NCI-H1105 (cell line): ENCODE measurements at places on chromosomes 3 and 15.

DNA sequence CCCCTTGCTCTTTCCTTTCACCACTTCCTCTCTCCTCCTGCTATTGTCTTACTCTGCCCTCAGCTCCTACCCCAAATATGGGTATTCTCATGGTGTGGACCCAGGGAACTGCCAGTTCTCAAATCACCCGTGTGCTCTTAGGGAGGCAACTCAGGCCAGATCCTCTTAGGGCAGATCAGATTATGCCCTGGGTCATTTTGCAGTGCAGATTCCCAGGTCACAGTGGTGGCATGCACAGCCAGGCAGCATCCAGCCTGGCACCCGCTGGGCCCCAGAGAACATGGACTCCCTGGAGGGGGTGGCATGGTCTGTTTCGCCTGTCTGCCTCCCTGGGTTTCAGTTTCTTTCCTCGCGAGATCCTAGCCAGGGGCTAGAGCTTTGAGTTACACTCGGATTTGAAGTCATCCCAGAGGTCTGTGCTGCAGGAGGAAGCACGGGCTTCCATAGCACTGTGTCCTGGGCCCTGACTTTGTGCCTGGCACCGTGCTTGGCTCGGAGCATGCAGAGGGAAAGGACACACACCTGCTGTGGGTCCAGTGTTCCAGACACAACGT is 96.1 kb downstream of the TOP2B start:
- no peak for DNase-seq

DNA sequence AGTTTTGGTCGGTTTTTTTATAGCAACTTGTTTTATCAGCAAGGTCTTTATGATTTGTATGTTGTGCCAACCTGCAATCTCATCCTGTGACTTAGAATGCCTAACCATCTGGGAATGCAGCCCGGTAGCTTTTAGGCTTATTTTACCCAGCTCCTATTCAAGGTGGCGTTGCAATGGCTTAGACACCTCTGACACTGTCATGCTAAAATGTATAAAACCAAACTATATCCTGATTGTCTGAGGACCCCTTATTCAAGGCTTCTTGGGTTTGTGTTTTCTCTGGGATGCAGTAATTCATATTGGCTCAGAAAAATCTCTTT is 209.0 kb upstream of the ALCAM start:
- DNase-seq: no peak

- DNase-seq: no peak
Measured at GRCh38 chr3:8166014-8166413, 335.6 kb upstream of the LMCD1 start.

DNA sequence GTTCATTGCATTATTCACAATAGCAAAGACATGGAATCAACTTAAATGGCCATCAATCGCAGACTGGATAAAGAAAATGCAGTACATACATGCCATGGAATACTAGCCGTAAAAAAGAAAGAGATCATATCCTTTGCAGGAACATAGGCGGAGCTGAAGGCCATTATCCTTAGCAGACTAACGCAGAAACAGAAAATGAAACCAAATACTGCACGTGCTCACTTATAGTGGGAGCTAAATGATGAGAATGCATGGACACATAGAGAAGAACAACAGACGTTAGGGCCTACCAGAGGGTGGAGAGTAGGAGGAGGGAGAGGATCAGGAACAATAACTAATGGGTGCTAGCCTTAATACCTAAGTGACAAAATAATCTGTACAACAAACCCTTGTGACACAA is 57.9 kb downstream of the RASA2 start:
- no peak for DNase-seq

- DNase-seq: no peak
Measured at GRCh38 chr3:177642042-177642803, 444.9 kb upstream of the TBL1XR1 start.

DNA sequence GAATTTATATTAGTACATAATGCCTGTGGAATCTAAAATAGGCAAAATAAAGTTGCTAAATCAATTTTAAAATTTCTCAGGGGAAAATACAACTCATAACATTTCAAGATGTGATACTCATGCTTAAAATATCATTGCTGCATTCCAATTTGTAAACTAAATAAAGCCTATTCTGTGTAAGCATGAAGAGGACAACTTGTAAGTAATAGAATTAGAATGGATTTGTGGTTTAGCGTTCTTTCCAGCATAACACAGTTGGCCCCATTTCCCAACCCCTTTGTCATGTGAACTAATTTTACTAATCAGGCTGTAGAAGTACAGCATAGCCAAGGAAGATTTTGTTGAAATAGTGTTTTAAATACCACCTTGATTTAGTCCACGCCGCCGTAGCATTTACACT is 437.2 kb downstream of the SI start:
- DNase-seq: no peak

DNA sequence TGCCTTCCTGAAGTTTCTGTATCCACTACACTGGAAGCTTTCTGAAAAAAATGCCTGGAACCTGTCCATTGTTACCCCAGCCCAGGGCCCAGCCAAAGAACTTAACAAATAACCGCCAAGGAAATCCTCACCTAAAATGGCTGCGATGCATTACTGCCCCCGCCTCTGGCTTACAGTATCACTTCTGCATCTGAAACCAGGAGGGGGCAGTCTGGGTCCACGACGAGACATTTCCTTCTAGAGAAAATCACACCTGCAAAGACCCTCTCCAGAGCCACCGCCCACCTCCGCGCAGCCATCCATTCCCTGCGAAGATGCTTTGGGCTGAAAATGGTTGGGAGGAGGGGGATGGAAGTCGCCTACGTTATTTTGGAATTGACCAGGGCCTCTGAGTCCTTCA is 22.4 kb upstream of the CELF6 start:
- peak; percentile 4 for DNase-seq

GRCh38 chr3:64157150-64158035 is 67.9 kb downstream of the PRICKLE2 start:
- no peak for DNase-seq

GRCh38 chr3:69893274-69893673 is 106.3 kb upstream of the SAMMSON start:
- no peak for DNase-seq

DNA sequence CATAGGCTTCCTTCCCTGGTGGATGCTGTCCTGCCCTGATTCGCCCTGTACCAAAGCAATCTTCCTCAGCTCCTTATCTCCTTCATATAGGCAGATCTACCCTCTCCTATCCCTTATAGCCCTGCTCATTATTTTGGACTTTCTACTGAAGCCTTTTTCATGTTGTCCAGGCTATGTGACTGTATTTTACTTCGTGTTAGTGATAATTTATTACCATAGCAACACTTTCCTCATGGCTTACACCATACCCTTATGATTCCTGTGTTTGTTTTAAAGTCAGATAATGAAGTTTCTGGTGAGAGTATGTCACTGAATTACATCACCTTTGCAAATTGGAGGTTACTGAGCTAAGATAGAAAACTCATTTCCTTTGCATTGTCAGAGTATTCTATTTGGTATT is 352.6 kb downstream of the NLGN1 start:
- no peak for DNase-seq

GRCh38 chr3:142852009-142852408 is 36.9 kb downstream of the PCOLCE2 start:
- DNase-seq: no peak

DNA sequence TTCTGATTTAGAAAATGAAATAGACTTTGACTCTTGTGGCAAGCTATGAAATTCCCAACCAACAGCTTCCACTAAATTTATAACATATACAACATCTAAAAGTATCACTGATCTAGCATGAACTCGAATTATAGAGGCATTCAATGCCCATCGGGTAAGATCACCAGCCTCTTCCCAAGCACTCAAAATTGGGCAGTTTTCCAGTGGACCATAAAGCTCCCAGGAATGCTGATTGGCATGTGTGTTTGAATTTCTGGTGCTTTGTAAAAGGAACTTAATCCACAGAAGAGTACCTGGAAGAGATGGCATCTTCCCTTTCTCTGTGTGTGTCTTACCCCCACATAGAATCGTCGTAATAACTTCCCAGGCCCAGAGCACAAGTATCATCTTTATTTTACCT is 10.0 kb downstream of the LRTM1 start:
- no peak for DNase-seq

DNA sequence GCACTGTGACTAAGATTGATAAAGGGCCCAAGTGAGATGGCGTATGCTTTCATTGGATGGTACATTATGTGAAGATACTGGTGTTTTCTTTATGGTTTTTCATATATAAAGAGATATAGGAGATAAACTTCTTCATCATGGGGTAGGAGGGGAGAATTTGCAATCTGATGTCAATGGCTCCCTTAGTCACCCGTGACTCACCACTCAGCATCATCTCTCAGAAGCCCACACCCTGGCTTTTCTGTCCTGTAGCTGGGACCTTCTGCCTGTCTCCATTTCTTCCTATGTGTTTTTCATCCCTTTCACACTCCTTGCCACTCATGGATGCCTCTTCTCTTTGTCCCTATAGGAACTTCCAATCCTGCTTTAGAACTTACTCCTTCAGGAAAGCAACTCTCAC is 114.3 kb upstream of the SEMA6D start:
- no peak for DNase-seq

- no peak for DNase-seq
Measured at GRCh38 chr3:154122552-154122911, 1.3 kb downstream of the ARHGEF26 start.

DNA sequence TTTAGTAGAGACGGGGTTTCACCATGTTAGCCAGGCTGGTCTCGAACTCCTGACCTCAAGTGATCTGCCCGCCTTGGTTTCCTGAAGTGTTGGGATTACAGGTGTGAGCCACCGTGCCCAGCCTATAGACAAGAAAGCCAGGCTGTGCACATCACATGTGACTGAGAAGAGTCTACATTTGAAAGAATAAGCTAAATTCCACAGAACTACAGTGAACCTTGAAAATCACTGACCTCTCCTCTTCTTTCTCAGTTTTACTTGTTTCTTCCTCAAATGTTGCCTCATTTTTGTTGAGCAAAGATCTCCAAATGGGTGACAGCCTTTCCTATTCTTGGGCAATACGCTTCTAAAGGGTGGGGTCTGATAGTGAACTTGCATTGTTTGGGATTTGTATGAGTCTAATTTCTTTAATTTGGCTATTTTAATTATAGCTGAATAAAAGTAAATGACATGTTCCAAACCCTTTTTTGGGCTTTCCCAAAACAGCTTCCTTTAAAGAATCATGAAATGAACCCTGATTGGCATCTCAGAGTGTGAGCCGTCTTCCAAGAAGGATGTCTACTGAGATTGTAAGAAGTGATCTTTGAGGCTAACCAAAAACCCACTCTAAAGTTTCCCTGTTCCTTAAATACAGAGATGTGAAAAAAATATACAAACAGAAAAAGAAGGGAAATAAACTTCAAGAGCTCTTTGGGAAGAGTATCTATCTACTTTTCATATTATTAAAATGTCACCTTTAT is 21.6 kb upstream of the SPTBN5 start:
- DNase-seq: no peak

DNA sequence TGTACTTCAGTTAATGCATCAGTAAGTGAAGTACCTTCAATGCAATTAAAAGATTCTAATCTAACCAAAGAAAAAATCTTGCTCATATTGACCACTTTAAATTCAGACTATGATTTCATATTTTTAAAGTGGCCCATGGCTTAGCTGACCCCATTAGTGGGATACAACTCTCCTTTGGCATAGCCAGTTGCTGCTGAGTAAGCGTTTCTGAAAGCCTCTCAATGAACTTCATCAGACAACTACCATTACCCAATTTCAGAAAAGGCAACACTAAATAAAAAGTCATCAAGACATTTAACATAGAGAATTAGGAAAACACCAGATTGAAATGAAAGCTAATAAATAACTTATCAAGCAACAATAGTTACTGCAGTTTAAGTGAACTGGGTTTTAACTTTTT is 27.0 kb downstream of the CADM2 start:
- DNase-seq: no peak

DNA sequence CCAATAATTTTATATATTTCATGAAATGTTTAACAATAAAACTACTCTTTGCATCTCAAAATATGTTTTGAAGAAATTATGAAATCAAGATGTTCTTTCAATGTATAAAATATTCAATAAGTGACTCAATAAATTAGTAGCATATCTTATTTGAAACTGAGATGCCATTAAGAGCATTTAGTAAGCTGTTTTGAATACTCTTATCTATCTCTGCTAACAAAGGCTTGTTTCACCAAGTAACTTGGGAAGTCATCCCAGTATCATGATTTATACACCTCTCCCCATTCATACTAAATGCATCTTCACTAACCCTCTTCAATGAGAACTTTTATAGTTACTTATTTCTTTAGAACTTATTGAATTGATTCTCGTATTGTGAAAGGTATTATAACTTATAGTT is 43.1 kb downstream of the TNIK start:
- DNase-seq: no peak

DNA sequence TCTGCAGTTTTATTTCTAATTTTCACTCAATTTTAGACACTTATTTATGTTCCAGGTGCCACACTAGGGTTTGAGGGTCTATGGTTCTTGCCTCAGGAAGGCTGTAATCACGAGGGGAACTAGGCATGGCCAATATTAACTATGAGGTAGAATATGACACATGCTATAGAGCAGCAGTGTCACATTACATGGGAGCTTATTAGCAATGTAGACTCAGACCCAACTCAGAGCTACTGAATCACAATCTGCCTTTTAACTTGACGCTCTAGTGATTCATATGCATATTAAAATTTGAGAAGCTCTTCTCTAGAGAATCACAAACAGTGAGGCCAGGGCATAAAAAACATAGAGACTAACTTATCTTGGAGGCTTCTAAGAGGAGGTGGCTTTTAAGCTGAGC is 32.8 kb upstream of the MRPL3 start:
- DNase-seq: no peak

DNA sequence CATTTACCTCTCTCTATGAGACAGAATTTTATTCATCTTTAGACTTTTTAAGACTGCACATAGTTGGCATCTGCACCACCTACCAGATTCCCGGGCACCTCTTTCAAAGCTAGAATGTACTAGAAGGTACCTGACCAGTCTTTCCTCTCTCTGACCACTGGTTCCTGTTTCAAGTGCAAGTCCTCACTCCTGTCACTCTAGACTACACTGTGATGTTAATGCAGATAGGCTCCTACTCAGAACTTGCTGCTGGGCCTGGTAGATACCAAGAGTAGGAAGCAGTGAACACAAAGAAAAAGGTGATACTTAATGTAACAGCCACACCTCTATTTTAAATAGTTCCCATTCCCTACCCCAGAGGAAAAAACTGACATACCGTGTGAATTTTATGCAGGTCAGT is 8.1 kb upstream of the TCAIM start:
- no peak for DNase-seq

DNA sequence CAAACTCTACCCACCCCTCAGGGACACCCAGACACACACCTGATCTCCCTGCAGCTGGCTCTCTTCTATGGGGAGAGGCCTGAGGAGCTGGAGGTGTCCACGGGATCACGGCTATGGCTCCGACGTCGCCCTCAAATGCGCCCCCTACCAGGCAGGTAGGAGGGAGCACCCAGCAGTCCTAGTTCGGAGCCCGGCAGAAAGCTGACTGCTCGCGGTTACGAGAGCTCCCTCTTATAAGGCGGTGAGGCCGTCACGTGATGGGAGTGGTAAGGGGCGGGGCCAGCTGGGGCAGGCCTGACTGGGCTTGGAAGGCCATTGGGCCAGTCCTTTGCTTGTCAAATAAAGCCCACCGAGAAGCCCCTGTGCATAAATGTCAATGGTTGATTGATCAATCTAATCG is at the start of gene PRR20G:
TSS of gene PRR20G (minus strand) at position 207 of the 400 bp plus-strand sequence. CDS start 681 bp downstream, outside the sequence.
- DNase-seq: no peak
